ENCODE measurements at places on chromosomes 4 and X.

- DNase-seq: no peak
Measured at GRCh38 chr4:76801621-76802235, 96.2 kb downstream of the SOWAHB start.

DNA sequence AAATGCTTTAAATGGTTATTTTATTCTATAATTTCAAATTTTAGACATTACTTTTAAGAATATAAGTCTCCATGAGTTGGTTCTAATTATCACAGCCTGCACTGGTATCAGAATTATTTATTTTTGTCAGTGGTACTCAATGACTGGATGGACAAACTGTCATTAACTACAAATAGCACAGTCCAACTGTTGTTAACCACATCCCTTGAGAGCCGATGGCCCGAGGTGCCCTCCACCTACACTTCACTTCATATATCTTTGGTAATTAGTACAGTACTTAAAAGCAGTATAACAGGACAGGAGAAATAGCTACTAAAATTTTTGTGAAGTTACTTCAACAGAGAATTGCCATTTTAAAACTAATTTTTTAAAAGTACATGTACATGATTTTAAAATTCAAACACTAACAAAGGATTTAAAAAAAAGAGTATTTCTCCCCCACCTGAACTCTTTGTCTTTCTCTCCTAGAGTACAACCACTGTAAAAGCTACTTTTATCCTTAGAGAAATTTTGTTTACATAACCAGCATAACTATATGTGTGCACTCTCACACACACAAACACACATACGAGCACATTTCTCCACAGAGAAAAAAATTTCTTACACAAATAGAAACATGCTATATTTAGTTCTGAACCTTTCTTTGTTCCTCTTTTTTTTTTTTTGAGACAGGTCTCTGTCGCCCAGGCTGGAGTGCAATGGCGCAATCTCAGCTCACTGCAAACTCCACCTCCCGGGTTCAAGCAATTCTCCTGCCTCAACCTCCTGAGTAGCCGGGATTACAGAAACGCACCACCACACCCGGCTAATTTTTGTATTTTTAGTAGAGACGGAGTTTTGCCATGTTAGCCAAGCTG lies 6.5 kb downstream of the TIFA start:
- DNase-seq: peak; percentile 32

- no peak for DNase-seq
Measured at GRCh38 chr4:124389591-124389990, 322.9 kb downstream of the ANKRD50 start.

- DNase-seq: no peak
Measured at GRCh38 chrX:110803506-110803905, 7.9 kb upstream of the CHRDL1 start.

GRCh38 chrX:14300376-14300775 lies 229.0 kb upstream of the GLRA2 start:
- no peak for DNase-seq

- DNase-seq: peak; percentile 99
Measured at GRCh38 chrX:318068-318738, 393 bp downstream of the GTPBP6 start.

- no peak for DNase-seq
Measured at GRCh38 chr4:182297659-182298058, 54.5 kb downstream of the TENM3 start.

All from CD4-positive, alpha-beta T cell treated with Interferon alpha-2 for 1 hour (primary cell).